ENCODE measurements at places on chromosomes 6 and 20.

DNA sequence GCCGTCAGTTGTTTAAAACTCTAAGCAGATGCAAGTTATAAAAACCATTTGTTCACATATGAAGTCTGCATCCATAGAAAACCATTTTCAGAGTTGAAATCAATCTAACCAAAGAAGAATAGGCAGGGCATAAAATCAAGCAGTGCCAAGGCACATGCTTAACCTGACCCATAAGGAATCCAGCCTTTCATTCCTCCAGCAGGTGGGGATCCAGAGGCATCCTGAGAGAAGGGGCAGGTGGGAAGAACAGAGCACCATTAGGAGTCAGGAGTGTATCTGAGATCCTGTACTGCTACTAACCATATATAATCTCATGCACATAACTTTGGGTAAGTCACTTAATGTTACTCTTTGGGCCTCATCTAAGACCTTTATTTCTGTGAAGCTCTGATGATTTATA is 29.4 kb upstream of the FOXO3 start:
- DNase-seq, result no peak

DNA sequence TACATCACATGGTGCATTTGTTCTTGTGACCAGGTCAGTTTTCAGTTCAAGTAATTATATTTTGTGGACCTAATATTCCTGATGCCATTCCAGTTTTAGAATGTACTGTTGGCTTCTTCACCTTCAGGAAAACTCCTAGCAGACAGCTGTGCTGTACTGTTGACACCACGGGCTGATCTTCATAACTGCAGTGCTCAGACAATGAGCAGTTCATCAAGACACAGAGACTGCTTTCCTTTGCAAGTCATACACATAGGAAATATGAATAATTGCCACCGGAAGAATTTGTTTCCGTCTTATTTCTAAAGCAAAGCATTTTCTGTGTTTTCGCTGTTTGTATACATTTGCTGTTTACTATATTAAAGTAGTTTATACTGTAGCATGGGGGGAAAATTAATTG is 89.8 kb downstream of the C6orf118 start:
- no peak for DNase-seq

DNA sequence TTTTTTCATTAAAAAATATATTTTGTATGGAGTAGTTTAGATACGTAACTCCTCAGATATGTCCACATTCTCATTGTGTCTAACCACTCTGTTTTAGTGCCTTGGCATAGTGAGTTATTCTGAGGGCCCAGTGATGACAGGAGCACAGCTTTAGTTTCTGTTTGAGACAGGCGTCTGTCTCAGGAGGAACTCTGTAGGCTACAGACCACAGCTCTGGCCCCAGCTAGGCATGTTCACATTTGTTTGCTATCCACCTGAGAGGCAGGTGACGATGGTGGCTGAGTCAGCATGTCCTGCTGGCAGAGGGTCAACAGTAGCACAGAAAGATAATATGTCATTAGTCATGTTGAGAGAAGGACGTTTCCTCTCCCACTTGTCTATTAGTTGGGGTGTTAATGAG is 16.3 kb downstream of the LRRC1 start:
- DNase-seq, result no peak

DNA sequence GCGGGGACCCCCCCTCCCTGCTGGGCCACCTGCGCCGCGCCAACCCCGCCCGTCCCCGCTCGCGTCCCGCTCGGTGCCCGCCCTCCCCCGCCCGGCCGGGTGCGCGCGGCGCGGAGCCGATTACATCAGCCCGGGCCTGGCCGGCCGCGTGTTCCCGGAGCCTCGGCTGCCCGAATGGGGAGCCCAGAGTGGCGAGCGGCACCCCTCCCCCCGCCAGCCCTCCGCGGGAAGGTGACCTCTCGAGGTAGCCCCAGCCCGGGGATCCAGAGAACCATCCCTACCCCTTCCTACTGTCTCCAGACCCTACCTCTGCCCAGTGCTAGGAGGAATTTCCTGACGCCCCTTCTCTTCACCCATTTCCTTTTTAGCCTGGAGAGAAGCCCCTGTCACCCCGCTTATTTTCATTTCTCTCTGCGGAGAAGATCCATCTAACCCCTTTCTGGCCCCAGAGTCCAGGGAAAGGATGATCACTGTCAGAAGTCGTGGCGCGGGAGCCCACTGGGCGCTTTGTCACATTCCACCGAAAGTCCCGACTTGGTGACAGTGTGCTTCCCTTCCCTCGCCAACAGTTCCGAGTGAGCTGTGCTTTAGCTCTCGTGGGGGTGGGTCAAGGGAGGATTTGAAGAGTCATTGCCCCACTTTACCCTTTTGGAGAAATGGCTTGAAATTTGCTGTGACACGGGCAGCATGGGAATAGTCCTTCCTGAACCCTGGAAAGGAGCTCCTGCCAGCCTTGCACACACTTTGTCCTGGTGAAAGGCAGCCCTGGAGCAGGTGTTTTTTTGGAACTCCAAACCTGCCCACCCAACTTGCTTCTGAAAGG is 2.1 kb downstream of the VEGFA start:
- no peak for DNase-seq

DNA sequence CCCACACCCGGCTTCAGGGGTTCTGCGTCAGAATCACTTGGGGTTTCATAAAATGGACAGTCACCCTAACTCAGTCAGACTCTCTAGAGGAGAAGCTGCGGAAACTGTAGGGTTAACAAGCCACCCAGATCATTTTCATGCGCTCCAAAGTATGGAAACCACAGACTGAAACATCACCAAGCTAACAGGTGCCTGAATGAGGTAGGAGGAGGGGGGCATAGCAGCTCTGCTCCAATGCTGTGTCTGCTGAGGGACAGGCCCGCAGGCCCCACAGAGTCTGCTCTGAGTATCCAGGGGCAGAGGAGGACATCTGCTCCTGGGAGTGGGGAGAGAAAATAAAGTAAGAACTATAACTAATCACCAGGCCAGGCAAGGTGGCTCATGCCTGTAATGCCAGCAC is 97.1 kb upstream of the AKAP12 start:
- DNase-seq, result no peak

GRCh38 chr6:14547284-14547998 is 429.9 kb downstream of the CD83 start:
- no peak for DNase-seq

- peak; percentile 59 for DNase-seq
These were observed 23.6 kb upstream of the ANKRD60 start for GRCh38 chr20:58251979-58252591.

DNA sequence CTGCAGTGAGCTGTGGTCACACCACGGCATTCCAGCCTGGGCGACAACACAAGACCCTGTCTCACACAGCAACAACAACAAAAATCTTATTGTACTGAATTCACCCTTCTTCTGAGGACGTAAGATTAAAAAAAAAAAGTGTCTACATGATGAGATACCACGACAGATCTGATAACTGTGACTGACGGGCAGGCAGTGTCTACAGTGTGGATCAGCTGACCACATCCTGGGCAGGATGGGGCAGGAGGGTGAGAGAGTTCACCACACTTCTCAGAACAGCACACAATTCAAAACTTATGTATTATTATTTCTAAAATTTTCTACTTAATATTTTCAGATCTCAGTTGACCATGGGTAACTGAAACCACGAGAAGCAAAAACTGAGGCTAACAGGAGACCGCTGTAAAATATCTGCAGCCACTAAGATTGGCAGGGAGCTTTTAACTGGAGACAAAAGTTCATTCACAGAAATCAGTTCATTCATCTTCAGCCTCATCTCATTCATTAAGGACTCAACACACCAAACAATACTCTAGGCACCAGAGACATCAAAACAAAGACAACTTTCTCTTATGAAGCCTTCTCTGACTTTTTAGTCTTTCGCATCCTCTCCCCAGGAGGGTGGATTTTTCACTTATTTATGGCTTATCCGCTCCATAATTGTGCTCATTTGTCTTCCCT is 15.7 kb upstream of the NHSL1 start:
- DNase-seq, result no peak

DNA sequence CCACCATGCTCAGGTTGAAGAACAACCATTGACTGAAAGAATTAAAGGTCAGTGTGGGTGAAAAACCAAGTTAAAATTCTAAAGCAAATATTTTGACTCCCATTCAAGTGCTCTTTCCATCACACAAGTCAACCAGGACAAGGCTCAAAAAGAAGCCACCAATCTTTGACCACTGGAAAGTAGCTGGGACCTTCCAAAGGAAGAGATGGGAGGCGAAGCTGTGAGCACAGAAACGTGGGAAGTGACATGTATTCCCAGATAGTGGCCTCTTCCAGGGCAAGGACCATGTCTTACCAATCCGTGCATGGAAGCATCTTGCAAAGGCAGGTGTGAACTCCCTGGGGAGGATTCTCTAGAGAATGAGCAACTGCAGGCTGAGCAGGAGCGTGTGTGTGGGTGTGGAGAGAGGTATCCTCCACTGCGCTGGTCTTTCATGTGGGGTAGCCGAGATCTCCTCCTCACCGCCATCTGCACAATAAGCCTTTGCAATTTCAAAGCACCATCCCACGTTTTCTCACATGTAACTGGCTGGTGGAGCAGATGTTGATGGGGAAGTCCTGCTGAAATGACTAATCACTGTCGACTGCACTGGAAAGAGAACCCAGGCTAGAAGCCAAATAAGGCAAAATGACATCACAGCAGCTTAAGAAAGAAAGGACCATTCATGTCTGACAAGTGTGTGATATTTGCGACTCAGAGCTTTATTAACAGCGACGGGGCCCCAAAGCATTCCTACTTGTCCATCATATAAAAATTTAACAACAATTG is 189.4 kb upstream of the RREB1 start:
- peak; percentile 13 for DNase-seq

DNA sequence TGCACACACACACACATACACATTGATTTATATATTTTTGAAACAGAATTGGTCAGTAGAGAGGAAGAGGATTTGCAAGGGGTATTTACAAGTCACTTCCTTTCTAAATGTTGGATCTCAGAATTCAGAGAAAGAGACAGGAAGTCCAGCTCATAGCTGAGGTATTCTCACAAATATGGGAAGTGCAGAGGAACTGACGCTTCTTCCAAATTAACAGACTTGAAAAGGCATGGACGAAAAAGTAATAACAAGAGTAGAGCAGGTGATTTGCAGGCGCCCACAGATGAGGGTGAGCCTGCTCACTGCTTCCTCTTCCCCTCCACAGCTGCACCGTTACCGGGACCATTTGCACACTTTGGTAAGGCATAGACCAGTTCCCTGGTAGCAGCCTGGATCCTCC is 246.4 kb downstream of the PHACTR1 start:
- no peak for DNase-seq

GRCh38 chr6:125415913-125416312 is 114.1 kb upstream of the HDDC2 start:
- DNase-seq, result no peak

DNA sequence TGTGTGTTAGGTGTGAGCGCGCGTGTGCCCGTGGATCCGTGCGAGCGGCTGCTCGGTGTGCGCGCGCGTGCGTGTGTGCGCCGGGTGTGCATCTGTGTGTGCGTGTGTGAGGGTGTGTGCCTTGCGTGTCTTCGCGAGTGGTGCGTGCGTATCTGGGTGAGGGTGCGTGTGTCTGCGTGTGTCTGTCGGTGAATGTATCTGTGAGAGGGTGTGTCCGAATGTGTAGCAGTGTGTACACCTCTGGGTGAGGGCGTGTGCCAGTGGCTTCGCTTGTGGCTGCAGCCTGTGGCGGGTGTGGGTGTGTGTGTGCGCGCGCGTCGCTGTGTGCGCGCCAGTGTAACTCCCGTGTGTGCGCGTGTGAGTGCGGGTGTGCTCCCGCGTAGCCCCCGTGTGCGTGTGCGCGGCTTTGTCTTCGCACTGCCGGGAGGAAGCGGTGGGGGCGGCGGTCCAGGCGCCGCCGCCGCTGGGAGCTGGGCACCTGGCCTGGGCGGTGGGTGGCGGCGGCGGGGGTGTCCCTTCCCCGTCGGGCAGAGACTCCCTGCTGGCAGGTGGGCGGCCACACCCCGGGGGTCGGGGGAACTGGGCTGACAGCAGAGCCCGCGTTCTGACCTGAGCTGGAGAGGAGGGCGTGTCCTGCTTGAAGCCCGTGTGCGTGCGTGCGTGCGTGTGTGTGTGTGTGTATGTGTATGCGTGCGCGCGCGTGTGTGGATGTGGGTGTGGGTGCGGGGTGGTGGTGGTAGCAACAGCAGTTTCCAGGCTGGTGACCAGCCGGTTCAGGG is 61.3 kb upstream of the EPB41L1 start:
- DNase-seq, result no peak

GRCh38 chr20:14916360-14916920 is 579.0 kb upstream of the FLRT3 start:
- no peak for DNase-seq

- no peak for DNase-seq
These were observed 184.3 kb downstream of the SOX4 start for GRCh38 chr6:21777846-21778245.

GRCh38 chr20:44643596-44644229 is 7.8 kb downstream of the ADA start:
- peak; percentile 10 for DNase-seq

GRCh38 chr6:78611886-78612480 is 255.4 kb upstream of the IRAK1BP1 start:
- DNase-seq, result no peak

DNA sequence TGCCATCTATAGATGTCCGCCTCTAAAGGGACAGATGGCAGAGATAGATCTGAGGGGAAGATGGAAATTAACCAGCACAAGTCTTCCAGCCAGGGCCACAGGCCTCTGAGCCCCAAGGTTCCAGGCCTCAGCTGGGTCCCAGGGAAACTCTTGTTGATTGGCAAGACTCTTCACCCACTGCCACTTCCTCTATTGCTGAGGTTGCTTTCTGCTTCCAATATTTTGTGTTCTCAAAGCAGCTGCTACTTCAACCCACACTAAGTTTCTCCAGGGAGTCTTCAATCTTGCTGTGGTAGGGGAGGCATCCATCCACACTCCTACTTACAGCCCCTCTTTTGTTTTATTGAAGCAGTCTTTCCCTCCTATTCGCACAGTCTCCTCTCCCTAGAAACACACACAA is 36.4 kb upstream of the SASH1 start:
- DNase-seq, result no peak

GRCh38 chr20:21324126-21324525 is 21.0 kb downstream of the XRN2 start:
- DNase-seq, result no peak

GRCh38 chr20:53706466-53707370 is 113.1 kb upstream of the ZNF217 start:
- peak; percentile 83 for DNase-seq

- DNase-seq, result no peak
These were observed 93.3 kb upstream of the SIRPA start for GRCh38 chr20:1801929-1802306.

Data from AG09309 (cell line).